ENCODE measurements at places on chromosomes 3 and 15. TPM values are rescaled to one million over a fixed set of nuclear protein-coding genes. Genes with fewer than 3 reads are reported as not detected.

Gene LRRIQ4
- total RNA-seq = not detected

Gene C3orf52
- total RNA-seq = 0.32 TPM

Gene SUSD5
- total RNA-seq = 68.0 TPM

Gene P2RY14
- 2.7 TPM for total RNA-seq

Gene REC114
- not detected for total RNA-seq

Gene SLC28A1
- total RNA-seq = not detected

Gene FEZF2
- not detected for total RNA-seq

Gene B3GNT5
- total RNA-seq = 0.11 TPM

Gene KIF7
- 39.1 TPM for total RNA-seq

Gene SLC24A5
- not detected for total RNA-seq

Gene FRMD5
- total RNA-seq = not detected

Gene SMCO1
- total RNA-seq = not detected

Gene SEMA3F
- total RNA-seq = 75.0 TPM

Gene ATP8B4
- 15.1 TPM for total RNA-seq

Gene GPR171
- 3.2 TPM for total RNA-seq

All from ascending aorta (tissue), 2 donors.